ENCODE measurements at places on chromosomes 1 and 21. TPM values are rescaled to one million over a fixed set of nuclear protein-coding genes. Genes with fewer than 3 reads are reported as not detected.

The CSRP1 gene
- total RNA-seq: 60.8 TPM

The SPATA6 gene
- 1.8 TPM for total RNA-seq

The S100A3 gene
- total RNA-seq: 0.61 TPM

The NPPB gene
- 43.4 TPM for total RNA-seq

The OPN3 gene
- 7.8 TPM for total RNA-seq

The C1QTNF12 gene
- total RNA-seq: 3.4 TPM

GRCh38 chr21:28932717-28933116 lies 60.0 kb downstream of the LTN1 start:
- no peak for DNase-seq

DNA sequence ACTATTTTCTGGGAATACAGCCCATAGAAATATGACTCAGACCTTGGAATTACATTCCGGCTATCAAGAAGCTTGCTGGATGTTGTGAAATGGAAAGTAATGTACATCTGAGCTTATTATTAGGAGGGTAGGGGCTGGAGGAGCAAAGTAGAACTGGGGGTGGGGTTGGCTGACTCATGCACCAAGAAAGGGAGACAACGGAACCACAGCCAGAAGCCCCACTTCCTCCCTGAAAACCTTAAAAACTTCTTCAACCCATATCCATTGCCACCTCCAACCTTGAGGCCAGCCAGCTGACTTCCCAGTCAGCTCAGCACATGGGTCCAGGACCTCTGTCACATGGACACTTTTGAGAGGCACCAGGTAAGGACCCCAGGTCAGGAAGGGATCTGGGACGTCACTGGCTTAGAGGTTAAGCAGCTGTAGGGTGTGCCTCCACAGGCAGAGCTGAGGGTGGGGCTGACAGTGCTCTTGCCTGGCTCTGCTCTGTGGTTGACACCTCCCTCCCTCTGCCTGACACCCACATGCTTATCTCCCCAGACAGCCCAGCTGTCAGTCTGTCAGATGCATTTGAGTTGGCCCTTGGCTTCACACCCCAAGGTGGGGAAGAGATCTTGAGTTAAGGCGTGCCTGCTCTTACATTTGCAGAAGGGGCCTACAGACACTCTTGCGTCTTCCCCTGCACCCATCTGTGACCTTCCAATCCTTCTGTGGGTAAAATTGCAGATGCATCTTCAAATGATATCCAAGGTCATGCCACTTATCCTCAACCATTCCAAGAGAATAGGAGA lies 5.7 kb upstream of the ZNF683 start:
- DNase-seq: no peak

DNA sequence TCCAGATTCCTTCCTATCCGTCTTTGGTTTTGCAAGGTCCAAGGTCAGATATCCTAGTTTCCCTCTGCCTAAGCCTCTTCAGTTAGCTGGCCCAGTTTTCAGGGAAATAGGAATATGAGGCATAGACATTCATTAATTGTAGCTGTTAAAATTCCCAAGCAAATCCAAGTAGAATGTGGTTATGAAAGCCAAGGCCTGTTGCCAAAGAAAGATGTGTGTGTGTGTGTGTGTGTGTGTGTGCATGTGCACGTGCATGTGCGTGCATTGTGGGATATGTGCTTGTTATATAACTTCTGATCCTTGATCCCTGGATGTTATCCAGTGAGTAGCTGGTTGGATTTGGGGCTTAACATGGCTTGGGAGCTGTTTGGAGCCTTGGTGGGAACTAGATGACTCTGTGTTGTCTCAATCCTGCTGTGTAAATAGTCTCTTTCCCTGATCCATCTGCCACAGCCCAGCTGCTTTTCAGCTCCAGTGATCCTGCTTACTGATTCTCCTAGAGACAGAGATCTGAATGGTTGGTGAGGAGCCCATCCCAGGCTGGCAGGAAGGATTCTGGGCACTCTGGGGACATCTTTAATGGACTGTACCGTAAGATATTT lies 70.6 kb upstream of the GCLM start:
- DNase-seq: no peak
